Fibroblast of mammary gland (primary cell): ENCODE measurements at places on chromosomes 5 and 9.

DNA sequence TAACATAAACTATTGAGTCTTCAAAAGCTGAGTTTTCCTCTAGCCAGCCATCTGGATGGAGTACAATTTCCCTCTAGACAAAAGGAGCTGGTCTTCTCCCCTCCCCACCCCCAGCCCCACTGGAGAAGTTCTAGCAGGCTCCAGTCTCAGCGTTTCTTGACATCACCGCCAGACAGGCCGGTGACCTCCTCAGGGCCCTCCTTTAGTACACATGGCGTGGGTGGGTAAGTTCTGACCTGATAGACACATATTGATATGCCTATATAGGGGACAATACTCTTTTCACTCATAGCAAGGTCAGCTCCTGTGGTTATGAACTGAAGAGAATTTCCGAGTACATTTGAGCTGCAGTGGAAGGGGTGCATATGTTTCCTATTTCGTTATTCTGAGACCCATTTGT is 27.2 kb downstream of the DNAI1 start:
- DNase-seq = no peak

DNA sequence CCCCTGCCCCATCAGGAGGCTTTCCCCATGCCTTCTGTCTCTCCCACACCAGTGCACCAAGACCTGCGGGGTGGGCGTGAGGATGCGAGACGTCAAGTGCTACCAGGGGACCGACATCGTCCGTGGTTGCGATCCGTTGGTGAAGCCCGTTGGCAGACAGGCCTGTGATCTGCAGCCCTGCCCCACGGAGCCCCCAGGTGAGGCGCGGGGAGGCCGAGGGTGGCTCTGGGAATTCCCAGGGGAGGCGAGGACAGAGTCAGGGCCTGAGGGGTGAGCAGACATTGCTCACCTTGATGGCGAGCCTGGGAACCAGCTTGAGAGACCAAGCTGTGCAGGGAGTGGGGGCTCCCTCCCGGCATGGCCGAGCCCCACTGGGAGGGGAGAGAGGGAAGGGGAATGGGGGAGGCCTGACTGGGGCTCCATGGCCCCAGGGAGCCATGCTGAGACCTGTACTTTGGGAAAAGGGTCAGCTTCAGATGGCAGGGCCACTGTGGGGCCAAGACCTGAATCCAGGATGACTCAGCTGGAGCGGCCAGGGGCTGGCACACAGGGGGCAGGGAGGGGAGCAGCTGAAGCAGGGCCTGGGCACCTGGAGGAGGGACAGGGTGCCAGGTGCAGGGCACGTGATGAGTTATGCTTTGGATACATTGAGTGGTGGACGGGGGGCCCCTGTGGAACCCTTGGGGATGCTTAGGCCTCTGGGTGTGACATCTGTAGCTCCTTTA is 35.2 kb downstream of the FAM163B start:
- DNase-seq = no peak

DNA sequence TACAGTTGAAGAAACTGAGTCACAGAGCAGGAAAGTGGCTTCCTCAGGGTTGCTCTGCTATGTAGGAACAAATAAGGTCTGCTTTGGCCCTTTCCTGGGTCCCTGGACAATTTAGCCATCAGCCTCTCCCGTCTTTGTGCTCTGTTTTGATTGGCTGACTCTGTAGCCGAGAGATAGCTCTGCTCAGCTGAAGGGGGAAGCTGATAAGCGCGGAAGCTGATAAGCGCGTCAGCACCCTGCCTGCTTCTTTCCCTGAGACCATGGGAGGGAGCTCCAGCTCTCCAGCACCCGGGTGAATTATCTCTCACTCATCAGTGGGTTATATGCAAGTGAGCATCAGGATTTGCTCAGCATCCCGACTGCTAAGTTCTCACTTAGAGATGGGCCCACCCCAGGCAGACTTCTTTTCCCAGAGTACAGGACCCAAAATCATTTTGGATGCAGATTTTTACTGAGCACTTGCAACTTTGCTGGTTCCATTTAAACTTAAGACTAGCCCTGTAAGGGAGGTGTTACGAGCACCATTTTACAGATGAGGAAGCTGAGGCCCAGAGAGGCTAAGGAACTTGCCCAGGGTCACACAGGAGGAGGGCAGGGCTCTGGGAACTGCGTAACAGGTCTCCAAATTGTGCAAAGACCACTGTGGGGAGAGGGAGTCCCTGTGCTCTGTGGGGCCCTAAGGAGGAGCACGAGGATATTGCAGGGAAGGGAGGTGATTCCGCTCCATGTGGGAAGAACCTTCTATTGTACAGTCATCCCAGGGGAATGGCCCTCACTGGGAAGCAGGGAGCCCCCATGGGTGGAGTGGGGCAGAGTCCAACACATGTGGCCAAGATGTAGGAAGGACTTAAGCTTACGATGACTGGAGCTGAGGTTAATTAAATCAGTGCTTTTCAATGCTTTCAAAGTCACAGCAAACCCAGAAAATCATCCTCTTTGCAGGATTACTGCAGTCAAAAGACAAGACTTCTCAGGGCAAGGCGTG is 83.7 kb upstream of the ORM1 start:
- DNase-seq = peak; percentile 79

GRCh38 chr9:4126996-4127395 is 172.9 kb downstream of the GLIS3 start:
- DNase-seq = no peak

- no peak for DNase-seq
Observed at GRCh38 chr5:100779669-100780375, 123.3 kb downstream of the ST8SIA4 start.

- no peak for DNase-seq
Observed at GRCh38 chr9:3585606-3586005, 59.8 kb upstream of the RFX3 start.

GRCh38 chr9:76445976-76446375 is 13.0 kb upstream of the GCNT1 start:
- DNase-seq = no peak

- no peak for DNase-seq
Observed at GRCh38 chr5:139952574-139952973, 90.5 kb downstream of the NRG2 start.

- DNase-seq = no peak
Observed at GRCh38 chr9:16003785-16004184, 450.9 kb downstream of the CCDC171 start.

- peak; percentile 48 for DNase-seq
Observed at GRCh38 chr5:137997726-137998213, 35.1 kb downstream of the FAM13B start.

- no peak for DNase-seq
Observed at GRCh38 chr9:119827526-119827925, 458.3 kb upstream of the BRINP1 start.

DNA sequence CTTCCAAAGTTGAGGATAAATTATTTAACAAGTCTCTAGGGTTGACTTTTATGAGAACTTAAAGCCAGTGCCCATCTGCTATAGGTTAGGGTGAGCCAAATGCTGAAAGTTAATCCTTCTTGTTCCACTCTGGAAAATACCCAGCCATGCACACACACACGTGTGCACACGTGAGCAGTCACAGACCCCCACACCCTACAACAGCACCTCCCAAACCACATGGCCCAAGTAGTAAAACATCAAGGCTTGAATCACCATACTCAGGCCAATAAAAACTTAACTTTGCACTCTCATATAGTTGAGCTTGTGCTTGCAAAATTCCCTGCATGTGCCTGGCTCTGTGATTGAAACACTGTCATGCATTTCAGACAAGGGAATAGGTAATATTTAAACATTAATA is 467.6 kb downstream of the ARHGEF28 start:
- DNase-seq = no peak

GRCh38 chr5:14522721-14523120 is 58.9 kb upstream of the OTULINL start:
- DNase-seq = no peak

DNA sequence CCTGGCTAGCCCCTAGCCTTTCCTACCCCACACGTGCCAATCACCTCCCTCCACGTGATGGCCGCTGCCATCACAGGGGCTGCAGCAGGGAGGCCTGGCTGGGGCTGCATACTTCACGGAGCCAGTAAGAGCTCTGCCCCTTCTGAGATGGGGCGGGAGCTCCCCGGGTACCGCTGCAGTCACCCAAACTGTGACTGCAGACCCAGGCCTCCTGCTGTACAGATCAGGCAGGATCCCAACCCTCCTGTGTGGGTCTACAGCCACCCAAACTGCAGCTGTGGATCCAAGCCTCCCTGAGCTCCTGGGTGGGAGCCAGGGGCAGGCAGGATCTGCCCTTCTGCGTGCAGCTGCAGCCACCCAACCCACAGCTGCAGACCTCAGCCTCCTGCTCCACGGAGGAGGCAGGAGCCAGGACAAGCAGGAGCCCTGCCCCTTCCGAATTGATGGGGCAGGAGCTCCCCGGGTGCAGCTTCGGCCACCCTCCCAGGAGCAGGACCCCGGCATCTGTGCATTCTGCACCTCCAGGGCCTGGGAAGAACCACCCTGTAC is 3.2 kb upstream of the BTNL9 start:
- no peak for DNase-seq

DNA sequence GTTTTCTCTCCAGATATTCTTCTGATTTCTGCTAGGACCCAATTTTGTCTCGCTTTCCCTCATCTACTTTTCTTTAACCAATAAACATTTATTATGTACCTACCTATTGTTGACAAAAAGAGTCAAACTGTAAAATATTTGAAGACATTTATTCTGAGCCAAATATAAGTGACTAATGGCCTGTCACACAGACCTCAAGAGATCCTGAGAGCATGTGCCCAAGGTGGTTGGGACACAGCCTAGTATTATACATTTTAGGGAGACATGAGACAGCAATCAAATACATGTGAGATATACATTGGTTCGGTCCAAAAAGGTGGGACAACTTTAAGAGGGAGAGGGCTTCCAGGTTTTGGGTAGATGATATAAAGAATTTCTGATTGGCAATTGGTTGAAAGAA is 191.8 kb downstream of the NXNL2 start:
- no peak for DNase-seq

DNA sequence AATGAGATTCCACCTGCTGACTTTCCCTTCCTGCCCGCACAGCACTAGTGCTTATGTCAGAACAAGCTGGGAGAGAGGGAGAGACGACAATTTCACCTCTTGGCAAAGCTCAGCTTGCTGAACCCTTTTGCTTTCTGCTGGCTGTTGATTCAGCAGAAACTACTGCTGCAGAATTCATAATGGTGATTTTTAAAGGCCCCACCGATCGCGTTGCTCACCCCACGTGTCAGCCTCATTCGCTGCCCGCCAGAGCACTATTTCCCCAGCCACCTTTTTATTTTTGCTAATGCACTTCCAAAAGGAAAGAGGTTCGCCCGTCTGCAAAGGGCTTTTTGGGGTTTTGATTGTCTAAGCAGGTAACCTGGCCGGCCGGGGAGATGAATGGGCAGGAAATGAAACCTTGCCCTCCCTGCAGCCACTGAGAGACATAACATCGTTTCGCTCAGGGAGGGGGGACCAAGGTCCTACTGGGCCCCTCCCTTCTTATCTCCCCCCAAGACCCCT is 1.3 kb downstream of the PPP2R2B start:
- no peak for DNase-seq

- no peak for DNase-seq
Observed at GRCh38 chr5:131258733-131259132, 5.1 kb upstream of the CDC42SE2 start.

GRCh38 chr5:167764641-167765289 is 526.7 kb upstream of the WWC1 start:
- DNase-seq = no peak

GRCh38 chr9:107600060-107600573 is 110.5 kb upstream of the KLF4 start:
- no peak for DNase-seq

GRCh38 chr9:127910613-127911205 is 6.1 kb downstream of the ST6GALNAC4 start:
- peak; percentile 43 for DNase-seq

GRCh38 chr5:156148301-156148700 is 178.7 kb upstream of the SGCD start:
- no peak for DNase-seq

GRCh38 chr9:68974901-68975300 is 39.0 kb downstream of the PRKACG start:
- no peak for DNase-seq

DNA sequence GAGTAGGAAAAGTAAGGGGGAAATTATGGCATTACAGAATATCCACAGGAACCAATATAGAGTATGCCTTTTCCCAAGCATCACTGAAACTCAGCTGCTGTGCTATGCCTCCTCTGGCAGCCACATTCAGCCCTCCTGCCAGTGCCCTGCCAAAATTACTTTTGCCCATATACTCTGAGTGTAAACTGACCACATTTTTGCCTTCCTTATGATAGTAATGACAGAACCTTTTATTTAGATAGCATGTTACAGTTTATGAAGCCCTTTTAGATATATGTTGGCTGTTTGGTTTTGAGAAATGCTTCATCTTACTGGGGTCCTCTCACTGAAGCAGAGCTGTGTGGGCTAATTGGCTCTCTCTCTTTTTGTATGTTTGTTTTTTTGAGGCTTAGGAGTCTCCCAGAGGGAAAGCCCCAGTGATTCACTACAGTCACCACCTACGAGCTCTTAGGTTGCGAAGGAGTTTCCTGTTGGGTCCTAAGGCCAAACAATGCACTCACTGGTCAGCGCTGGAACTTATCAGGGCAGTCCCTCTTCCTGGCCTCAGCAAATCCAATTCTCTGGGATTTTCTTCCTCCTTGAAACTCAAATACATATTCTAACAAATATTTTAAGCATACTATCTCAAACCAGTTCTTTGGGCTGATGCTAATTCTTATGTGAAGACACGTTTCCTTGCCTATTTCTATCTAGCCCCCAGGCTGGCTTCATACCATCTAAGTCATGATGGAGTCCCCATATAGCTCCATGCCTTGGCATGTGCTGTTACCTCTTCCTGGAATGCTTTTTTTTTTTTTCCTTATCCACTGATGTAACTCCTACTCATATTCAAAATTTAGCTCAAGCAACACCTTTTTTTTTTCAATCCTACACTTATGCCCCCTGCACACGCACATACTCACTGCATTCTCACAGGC is 3.7 kb downstream of the PHF24 start:
- DNase-seq = peak; percentile 80

DNA sequence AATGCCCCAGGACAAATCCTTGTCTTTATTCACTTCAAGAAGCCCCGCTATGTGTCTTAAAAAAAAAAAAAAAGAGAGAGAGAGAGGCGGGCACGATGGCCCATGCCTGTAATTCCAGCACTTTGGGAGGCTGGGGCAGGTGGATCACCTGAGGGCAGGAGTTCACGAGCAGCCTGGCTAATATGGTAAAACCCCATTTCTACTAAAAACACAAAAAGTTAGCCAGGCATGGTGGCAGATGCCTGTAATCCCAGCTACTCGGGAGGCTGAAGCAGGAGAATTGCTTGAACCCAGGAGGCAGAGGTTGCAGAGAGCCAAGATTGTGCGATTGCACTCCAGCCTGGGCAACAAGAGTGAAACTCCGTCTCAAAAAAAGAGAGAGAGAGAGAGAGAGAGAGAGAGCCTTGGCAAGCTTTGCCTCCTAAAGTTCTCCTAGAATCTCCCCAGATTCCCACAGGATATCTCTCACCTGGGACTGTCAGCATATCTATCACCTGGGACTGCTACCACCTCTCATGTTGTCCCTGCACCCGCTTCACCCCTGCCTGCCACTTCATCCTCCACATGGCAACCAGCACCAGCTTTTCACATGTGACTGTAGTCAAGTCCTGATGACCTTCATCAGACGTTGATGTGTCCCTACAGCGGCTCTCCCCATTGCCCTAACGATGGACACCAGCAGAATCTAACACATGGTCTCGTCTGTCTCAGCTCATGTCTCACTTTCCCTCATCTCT is 5.8 kb downstream of the ITK start:
- DNase-seq = no peak
